ENCODE measurements at places on chromosomes 3 and 15. TPM values are rescaled to one million over a fixed set of nuclear protein-coding genes. Genes with fewer than 3 reads are reported as not detected.

DNA sequence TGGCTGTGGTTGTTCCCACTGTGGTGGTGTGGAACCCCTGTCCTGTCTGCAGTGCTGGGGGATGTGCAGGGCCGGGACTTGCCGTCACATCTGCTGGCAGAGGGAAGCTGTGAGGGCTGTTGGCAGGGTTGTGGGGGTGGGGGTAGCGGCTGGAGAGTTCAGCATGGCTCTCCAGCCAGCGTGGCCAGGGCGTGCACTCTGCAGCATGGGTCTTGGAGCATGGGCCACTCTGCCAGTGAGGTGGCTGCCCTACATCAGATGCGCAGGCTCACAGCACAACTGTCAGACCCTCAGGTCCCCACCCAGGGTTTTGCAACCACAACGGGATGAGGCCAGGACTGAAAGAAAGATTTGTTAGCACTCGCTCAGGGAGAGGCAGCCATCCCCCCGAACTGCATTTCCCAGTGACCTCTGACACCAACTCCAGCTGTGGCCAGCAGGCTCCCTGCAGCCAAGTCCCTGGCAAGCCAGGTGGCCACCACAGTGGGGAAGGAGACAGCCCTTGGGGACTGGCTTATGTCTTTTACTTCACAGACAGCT is 237.7 kb upstream of the LYSMD4 start:
- DNase-seq = no peak

GRCh38 chr3:23575697-23576096 is 230.1 kb upstream of the UBE2E1 start:
- DNase-seq = no peak

DNA sequence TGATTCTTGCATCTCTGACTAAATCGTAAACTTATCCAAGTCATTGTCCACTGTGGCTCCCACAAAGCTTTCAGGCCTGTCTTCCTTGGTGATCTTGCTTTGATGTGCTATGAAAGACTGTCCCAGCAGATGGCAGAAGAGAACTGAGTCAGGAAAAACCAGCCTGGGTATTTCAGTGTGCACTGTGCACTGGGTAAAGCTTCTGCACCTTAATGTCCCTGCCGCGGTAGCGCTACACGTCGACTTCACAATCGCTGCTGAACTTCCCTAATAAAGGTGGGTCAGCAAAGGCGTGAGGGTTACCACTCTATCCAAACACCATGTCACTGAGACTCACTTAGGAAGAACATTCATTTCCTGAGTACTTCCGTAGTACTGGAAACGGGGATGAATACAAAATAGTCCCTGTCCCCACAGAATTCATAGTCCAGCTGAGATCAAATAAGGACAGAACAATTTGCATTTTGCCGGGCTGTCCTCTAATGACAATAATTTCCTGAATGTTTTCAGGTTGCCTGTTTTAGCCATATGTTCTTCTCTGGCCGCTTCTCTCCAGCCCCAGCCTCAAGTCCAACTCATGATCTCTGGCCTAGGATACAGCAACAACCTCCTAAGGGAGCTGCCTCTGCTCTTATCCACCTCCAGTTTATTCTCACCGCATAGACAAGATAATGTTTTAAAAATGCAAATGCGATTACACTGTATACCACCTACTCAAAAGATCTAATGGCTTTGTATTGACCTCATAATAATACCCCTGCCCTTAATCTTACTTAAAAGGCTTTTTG is 83.6 kb upstream of the AKAP13 start:
- peak; percentile 85 for DNase-seq

DNA sequence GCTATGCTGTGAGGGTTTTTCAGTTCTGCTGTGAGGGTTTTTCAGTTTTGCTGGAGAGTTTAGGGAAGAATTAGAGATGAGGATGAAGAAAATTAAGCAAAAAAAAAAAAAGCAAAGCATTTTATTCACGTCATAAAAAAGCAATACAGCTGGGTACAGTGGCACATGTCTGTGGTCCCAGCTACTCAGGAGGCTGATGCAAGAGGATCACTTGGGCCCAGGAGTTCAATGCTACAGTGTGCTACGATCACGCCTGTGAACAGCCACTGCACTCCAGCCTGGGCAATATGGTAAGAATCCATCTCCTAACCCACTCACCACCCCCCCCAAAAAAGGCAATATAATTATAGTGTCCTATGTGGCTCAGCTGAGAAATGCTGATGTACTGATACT is 162.7 kb downstream of the MAGI1 start:
- DNase-seq = no peak

DNA sequence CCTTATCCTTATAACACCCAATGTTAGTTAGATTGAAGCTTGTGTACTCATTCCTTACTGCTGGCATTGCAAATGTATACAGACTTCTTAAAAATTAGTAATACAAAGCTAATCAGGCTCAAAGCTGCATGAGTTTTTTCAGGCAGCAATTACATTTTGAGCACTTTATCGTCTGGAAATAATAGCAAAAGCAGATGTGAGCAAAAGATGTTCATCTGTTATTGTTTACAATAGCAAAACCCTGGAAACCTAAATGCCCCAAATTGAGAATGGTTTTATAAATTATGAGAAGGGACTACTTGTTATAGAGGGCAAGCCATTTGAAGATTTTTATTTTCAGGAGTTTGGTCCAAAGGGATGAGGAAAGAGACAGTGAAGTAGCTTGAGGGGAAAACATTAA is 126.4 kb downstream of the GADL1 start:
- DNase-seq = no peak

DNA sequence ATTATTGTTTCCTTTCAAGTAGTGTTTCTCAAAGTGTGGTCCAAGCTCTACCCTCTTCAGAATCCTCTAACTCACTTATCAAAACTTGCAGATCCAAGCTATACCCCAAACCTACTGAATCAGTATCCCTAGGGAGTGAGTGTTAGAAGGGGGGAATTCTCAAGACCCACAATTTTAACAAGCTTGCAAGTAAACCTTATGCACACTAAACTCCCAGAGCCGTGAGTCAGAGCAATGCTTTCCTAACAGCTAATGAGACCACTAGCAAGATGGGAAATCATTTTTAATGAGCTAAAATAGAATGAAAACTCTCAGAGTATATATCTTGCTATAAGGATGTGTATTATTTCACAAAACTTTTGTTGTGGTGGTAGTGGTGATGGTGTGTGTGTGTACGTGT is 41.1 kb upstream of the SRGAP3 start:
- DNase-seq = no peak

GRCh38 chr3:142165194-142165593 is 15.8 kb upstream of the TFDP2 start:
- no peak for DNase-seq

DNA sequence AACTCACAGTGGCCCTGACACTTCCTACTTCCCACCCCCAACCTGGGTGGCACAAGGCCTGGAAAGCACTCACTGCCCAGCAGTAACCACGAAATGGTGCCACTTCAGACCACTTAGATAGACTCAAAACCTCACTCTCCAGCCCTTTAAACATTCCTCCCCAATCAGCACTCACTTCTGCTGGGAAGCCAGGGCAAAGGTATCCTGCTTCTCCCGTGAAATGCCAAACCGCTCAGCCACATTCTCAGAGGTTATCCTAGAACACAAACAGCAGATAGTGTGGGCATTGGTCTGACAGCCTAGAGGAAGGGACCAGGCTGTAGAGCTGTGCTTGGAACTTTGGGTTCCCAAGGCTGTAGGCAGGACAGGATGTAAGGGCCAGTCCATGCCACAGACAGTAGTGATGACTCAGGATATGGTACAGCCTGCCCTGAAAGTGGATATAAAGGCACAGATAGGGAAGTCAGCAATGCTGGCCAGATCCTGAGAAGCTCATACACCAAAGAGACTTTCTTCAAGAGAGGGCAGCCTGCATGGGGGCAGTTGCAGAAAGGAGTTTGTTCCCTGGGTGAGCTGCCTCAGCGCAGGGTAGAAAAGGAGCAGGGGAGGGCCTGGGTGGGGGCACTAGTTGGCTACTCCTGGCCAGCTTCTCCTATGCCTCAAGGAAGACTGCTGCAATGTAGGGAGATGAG is 9.2 kb downstream of the ACAA1 start:
- no peak for DNase-seq

DNA sequence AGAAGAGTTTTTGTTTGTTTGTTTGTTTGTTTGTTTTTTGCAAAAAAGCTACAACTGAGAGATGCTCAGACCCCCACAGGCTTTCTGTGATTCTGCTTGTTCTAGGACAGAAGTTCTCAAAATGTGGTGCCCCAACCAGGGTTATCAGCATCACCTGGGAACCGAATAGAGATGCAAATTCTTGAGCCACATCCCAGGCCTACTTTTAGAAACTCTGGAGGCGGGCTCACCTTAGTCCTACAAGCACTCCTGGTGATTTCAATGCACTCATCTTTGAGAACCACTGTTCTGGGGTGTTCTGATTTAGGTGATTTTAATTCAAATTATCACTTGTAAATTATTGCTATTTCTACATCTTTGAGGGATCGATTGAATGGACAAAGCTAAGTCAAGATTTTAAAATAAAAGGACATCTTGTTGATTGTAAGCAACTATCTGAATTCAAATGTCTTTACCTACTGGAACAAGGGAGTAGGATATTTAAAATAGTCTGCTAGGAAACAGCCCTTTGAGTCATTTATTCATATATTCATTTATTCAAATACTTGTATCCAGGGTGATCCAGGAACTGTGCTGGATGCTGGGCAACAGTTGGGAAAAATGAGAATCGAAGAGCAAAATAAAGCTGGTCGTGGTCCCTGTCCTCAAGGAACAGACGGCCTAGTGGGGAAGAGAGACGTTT is 44.7 kb upstream of the CADPS start:
- no peak for DNase-seq

DNA sequence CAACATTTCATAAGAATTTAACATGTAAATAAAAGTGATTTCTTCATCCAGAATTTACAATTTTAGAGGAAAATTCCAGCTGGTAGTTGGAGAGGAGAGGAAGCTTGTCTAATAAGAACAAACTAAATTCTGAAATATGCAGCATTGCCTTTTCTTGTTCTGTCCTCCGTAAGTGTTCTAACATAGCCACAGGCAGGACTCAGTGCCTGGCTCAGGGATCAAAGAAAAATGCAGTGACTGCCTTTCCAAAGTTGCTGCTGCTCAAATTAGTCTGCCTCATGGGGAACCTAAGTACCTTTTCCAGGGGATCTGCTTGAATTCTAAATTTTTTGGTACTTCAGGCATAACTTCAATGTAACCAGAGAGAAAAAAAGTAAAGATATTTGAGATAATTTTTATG is 713.0 kb upstream of the CADM2 start:
- DNase-seq = no peak

- no peak for DNase-seq
Observed at GRCh38 chr15:27219636-27220035, 248.7 kb downstream of the GABRG3 start.

- DNase-seq = no peak
Observed at GRCh38 chr3:188915127-188915526, 256.6 kb upstream of the TPRG1 start.

DNA sequence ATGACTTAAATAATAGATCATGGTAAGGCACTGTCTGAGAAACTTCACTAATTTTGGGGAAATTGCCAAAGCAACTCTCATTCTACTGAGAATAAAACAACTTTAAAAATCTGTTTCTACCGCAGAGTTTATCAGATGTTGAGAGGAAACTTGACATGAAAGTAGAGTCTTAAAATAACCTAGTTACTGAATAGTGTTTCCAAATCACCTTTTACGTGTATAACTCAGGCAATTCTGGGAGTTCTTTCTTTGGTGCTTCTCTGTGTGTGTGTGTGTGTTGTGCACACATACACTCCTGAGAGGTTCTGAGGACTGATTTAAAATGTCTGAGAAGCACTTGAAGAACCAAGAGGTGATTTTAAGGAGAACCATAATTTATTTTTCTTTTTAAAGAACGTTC is 236.6 kb downstream of the SV2B start:
- DNase-seq = no peak

- no peak for DNase-seq
Observed at GRCh38 chr3:146746190-146746589, 141.0 kb upstream of the PLSCR5 start.

RPUSD2 gene
- total RNA-seq = 17.5 TPM

ZNF502 gene
- total RNA-seq = not detected

PLCD1 gene
- 1.8 TPM for total RNA-seq

Measured in Panc1 (cell line).